ENCODE measurements at places on chromosomes 1 and 21. TPM values are rescaled to one million over a fixed set of nuclear protein-coding genes. Genes with fewer than 3 reads are reported as not detected.

The GBP5 gene
- polyA plus RNA-seq, result 0.21 TPM

- H3K4me3 ChIP-seq, result no peak overlapping the region
- H3K27me3 ChIP-seq, result no peaks in the 10 kb centered on the region
- H3K4me1 ChIP-seq, result no peaks in the 10 kb centered on the region
Observed at GRCh38 chr1:211735208-211736170, 60.1 kb upstream of the NEK2 start.

- no peaks in the 10 kb centered on the region for H3K36me3 ChIP-seq
- H3K4me3 ChIP-seq, result peak overlapping the region; percentile 51
- no peak overlapping the region for H3K27ac ChIP-seq
Observed at GRCh38 chr1:23619299-23620188, 60.2 kb upstream of the ID3 start.

The COL16A1 gene
- 4.1 TPM for polyA plus RNA-seq

The KHDRBS1 gene
- polyA plus RNA-seq, result 38.5 TPM

The TSSK3 gene
- polyA plus RNA-seq, result 0.10 TPM

The AMPD1 gene
- 4.8 TPM for polyA plus RNA-seq

The SLC25A34 gene
- polyA plus RNA-seq, result 10.1 TPM

- no peaks in the 10 kb centered on the region for H3K27me3 ChIP-seq
- peaks cover 6% of the 10 kb centered on the region for H3K36me3 ChIP-seq
- peaks cover 30% of the 10 kb centered on the region for H3K4me1 ChIP-seq
- H3K27ac ChIP-seq, result no peak overlapping the region
- no peak for DNase-seq
- no peak overlapping the region for H3K4me3 ChIP-seq
Observed at GRCh38 chr1:214292322-214292721, 11.4 kb downstream of the SMYD2 start.

DNA sequence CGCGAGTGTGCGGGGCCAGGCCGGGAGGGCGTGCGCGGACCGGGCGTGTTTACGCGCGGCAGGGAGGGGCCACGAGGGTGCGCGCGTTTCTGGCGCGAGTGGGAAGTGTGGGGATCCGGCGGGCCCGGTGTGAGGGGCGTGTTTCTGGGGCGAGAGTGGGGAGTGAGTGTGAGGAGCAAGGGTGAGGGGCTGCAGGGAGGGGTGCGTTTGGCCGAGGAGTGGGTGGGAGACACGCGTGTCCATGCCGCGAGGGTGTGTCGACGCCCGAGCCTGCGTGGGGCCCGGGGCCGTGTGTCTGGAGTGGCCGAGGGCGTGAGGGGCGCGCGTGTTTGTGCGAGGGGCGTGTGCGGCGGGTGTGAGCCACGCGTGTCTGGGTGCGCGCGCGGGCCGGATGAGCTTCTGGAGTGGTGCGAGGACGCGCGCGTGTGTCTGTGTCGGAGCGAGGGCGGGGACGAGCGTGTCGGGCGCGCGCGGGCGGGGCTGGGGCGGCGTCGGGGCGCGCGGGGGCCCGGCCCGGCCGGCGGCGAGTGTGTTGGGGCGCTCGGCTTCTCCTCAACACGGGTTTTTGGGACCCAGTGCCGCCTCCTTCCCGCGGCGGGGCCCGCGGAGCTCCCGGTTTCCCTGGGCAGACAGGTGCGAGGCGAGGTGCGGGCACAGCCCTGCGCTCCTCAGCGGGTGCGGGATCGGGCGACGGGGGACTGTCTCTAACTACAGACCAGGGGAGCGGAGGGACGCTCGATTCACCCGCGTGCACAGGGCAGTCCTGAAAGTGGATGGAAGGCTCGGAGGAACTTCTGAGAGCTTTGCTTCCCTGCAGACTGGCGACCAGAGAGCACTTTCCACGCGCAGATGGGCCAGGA is 65.8 kb upstream of the VAMP3 start:
- no peaks in the 10 kb centered on the region for H3K27me3 ChIP-seq
- H3K4me3 ChIP-seq, result peak overlapping the region; percentile 64
- DNase-seq, result peak; percentile 53
- peaks cover 4% of the 10 kb centered on the region for H3K4me1 ChIP-seq
- H3K27ac ChIP-seq, result no peak overlapping the region

- no peak overlapping the region for H3K4me3 ChIP-seq
- peaks cover 4% of the 10 kb centered on the region for H3K36me3 ChIP-seq
- H3K27ac ChIP-seq, result no peak overlapping the region
- no peaks in the 10 kb centered on the region for H3K4me1 ChIP-seq
- no peaks in the 10 kb centered on the region for H3K27me3 ChIP-seq
Observed at GRCh38 chr1:110234691-110235090, 24.6 kb downstream of the KCNC4 start.

The CRNN gene
- polyA plus RNA-seq, result not detected

DNA sequence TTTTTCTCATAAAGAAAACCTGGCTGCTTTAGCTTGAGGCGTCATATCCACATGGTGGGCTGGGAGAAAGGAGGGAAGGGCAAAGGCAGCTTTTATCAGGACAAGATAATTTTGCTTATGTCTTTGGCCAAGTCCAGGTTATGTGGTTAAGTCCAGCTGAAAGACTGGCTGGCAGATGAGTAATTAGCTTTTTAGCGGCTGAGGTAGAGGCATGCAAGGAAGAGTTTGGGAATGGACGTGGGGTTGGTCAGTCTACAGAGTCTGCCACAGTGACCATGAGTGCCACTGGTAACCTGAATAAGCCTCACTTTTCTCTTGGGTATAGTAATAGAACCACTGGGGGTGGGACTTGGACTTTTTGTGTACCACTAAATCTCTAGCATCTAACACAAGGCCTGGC is 39.8 kb downstream of the NEK7 start:
- DNase-seq, result no peak
- no peak overlapping the region for H3K27ac ChIP-seq
- no peak overlapping the region for H3K4me3 ChIP-seq
- no peaks in the 10 kb centered on the region for H3K36me3 ChIP-seq
- peaks cover 34% of the 10 kb centered on the region for H3K4me1 ChIP-seq

DNA sequence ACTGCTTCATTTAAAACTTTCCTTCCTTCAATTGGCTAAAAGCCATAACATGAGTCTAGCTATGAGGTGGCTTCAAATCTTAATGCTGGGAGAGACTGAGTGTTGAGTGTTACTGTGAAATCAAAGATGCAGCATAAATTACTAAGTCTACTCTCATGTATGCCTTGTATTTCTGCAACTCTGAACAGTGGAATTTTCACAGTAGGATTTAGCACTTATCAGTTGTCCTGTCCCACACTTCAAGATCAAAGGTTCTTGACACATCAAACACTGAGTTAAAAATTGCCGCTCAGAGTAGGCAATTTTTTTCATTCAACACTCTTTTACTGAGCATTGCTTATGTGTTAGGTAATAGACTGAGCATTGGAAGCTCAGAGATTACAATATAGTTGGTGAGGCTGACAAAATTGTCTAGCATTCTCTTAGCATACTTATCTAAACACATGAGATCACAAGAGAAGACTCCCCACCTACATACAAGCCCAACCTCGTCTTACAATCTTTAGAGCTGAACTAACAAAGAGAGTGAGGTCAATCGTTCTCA is 56.4 kb upstream of the ADORA3 start:
- H3K36me3 ChIP-seq, result no peaks in the 10 kb centered on the region
- H3K4me1 ChIP-seq, result no peaks in the 10 kb centered on the region
- H3K27ac ChIP-seq, result no peak overlapping the region
- no peak overlapping the region for H3K4me3 ChIP-seq

DNA sequence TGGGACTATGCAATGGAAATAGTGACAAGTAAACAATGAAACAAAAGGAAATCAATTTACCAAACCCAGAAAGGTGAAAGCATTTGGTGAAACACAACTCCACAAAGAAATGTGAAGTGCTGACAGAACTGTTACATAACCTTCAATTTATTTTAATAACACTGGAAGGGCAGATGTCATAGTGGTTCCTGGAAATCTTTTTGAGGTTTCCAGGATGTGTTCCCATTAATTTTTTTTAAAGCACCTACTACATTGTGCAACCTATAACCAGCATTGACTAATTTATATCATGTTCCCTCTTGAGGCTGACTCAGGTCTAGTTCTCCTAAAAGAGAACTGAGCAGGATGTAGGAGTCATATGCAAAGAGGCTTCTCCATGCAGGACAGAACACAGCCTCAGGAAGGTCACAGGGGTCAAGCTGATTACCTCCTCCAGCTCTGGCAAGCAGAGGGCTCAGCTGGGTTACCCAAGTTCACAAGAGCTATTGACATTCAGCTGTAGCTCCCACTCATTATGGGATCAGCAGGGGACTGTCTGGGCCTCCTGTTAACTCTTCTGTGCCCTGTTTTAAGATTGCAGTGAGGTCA is 157.1 kb upstream of the NRIP1 start:
- no peak overlapping the region for H3K4me3 ChIP-seq
- H3K4me1 ChIP-seq, result peaks cover 26% of the 10 kb centered on the region
- H3K27me3 ChIP-seq, result no peaks in the 10 kb centered on the region
- DNase-seq, result peak; percentile 57
- peak overlapping the region; percentile 55 for H3K27ac ChIP-seq

DNA sequence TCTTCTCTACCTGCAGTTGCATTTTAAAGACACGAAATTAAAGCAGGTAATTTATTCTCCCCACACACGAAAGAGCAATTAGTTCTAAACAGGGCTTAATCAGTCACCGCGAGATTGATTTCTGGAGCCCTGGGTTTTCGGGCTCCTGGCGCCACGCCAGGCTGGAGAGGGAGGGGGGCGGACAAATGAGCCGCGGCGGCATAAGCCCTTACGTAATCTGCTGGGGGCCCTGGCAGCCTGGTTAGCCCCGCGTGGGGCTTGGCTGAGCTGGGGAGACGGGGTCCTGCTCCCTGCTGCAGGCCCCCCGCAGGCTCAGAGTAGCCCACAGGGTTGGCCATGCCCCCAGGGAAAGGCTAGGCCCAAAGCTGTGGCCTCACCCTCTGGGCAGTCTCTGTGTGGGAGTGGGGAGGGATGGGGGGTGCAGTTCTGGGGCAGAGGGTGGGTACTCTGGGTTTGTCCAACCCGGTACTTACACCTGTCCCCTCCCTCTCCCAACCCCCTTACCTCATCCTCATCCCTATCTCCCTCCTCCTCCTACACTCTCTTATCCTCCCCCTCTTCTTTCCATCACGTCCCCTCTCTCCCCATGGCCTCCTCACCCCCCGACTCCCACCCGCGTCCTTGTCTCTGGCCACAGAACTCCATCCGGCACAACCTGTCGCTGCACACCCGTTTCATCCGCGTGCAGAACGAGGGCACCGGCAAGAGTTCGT is 19.9 kb downstream of the FOXO6 start:
- H3K27ac ChIP-seq, result peak overlapping the region; percentile 49
- DNase-seq, result peak; percentile 81
- peak overlapping the region; percentile 64 for H3K4me3 ChIP-seq
- no peaks in the 10 kb centered on the region for H3K36me3 ChIP-seq
- peaks cover 19% of the 10 kb centered on the region for H3K4me1 ChIP-seq
- H3K27me3 ChIP-seq, result no peaks in the 10 kb centered on the region

The LAD1 gene
- polyA plus RNA-seq, result 5.4 TPM

The TMCC2 gene
- 0.66 TPM for polyA plus RNA-seq

DNA sequence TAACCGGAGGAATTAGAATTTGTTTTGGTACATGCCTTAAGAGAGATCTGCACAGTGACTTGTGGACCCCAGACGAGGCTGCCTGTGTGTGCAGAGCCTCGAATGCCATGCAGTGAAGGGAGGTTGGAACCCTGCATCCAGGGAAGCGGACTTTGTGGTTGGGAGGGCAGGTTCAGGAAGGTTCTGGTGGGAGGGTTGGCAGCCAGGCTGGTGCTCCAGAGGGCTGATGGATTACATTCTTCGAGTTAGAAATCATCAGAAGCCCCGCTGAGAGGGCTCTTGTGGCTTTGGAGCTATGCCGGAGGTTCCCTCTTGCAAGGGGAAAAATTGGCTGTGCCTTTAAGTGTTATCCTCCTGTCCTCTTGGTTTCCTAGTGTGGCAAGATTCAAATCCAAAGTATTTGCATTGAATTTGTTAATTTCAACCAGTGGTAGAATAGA is 21.1 kb downstream of the ROR1 start:
- no peaks in the 10 kb centered on the region for H3K27me3 ChIP-seq
- no peak overlapping the region for H3K27ac ChIP-seq
- H3K36me3 ChIP-seq, result no peaks in the 10 kb centered on the region
- H3K4me3 ChIP-seq, result no peak overlapping the region
- no peak for DNase-seq

GRCh38 chr21:29667651-29668050 is 272.1 kb downstream of the GRIK1 start:
- H3K27ac ChIP-seq, result no peak overlapping the region
- no peaks in the 10 kb centered on the region for H3K27me3 ChIP-seq
- no peak overlapping the region for H3K4me3 ChIP-seq
- H3K4me1 ChIP-seq, result no peaks in the 10 kb centered on the region
- no peaks in the 10 kb centered on the region for H3K36me3 ChIP-seq

DNA sequence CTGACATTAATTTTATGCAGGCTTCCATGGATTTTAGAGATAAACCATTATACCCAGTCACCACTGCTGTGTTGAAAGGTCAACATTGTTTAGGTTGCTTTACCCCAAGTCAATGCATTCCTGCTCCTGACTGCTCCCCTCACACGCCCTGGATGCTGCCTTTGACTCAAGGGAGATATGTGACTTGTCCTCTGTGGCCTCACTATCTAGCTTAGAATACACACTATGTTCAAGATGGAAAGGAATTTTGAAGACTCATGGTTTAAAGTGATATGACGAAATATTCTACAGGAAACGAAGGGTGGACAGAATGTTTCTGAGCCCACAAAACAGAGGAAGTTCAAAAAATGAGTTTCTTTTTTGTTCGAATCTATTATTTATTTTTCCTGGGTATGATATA is 170.4 kb upstream of the NR5A2 start:
- no peaks in the 10 kb centered on the region for H3K4me1 ChIP-seq
- no peak overlapping the region for H3K4me3 ChIP-seq
- no peaks in the 10 kb centered on the region for H3K27me3 ChIP-seq
- no peak for DNase-seq
- H3K36me3 ChIP-seq, result no peaks in the 10 kb centered on the region

- no peaks in the 10 kb centered on the region for H3K27me3 ChIP-seq
- peaks cover 30% of the 10 kb centered on the region for H3K4me1 ChIP-seq
- no peak for DNase-seq
- H3K4me3 ChIP-seq, result no peak overlapping the region
- H3K27ac ChIP-seq, result peak overlapping the region; percentile 94
Observed at GRCh38 chr1:174023440-174023839, 1.3 kb upstream of the RC3H1 start.

GRCh38 chr1:224894915-224895314 is 34.6 kb upstream of the DNAH14 start:
- H3K4me3 ChIP-seq, result no peak overlapping the region
- no peaks in the 10 kb centered on the region for H3K4me1 ChIP-seq
- no peaks in the 10 kb centered on the region for H3K27me3 ChIP-seq
- DNase-seq, result no peak
- no peak overlapping the region for H3K27ac ChIP-seq
- no peaks in the 10 kb centered on the region for H3K36me3 ChIP-seq

The SLC1A7 gene
- polyA plus RNA-seq, result 0.59 TPM

The BATF3 gene
- polyA plus RNA-seq, result 0.53 TPM

The DCDC2B gene
- not detected for polyA plus RNA-seq

The OXCT2 gene
- 0.16 TPM for polyA plus RNA-seq

Measured in psoas muscle (tissue), 8 donors.